ENCODE measurements at places on chromosomes 4 and X. TPM values are rescaled to one million over a fixed set of nuclear protein-coding genes. Genes with fewer than 3 reads are reported as not detected.

GRCh38 chr4:158193171-158193749 is 17.0 kb upstream of the TMEM144 start:
- peaks cover 2% of the 10 kb centered on the region for H3K27me3 ChIP-seq
- no peak overlapping the region for H3K4me3 ChIP-seq
- no peak overlapping the region for H3K27ac ChIP-seq
- no peak for DNase-seq
- no peaks in the 10 kb centered on the region for H3K36me3 ChIP-seq

DNA sequence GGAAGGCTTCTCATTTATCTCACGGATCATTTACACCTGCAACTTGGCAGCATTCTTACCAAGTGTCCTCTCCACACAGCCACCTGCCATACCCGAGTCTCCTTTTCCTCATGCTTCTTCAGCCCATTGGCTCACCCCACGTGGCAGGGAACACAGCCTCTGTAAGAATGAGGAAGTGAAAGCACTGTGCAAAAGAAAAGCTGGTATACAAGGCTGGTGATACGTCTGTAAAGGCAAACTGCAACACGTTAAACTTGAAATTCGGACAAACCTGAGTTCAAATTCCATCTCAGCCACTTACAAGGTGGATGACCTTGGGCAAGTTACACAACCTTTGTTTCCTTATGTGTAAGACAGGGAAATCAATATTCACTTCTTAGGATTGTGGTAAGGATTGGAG is 164.0 kb upstream of the RASGEF1B start:
- H3K36me3 ChIP-seq, result no peaks in the 10 kb centered on the region
- no peak for DNase-seq
- no peaks in the 10 kb centered on the region for H3K27me3 ChIP-seq
- H3K4me3 ChIP-seq, result no peak overlapping the region

DNA sequence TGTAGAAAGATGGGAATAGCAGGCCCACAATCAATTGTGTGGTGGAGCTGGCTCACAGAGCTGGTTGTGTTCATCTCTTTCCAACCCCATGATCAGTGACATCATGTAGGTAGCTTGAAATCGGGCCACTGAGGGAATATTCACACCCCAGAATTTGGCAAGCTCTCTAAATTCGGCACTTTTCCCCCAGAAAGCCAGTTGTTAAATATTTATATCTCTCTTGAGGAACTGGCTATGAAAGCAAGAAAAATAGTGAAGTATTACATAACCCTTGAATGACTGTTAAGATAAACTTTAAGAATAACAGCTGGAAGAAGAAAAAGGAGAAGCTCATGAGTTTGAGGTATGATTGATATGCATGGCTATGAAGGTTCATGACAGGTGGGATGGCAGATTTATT is 38.9 kb downstream of the GPRIN3 start:
- H3K27ac ChIP-seq, result no peak overlapping the region
- no peaks in the 10 kb centered on the region for H3K27me3 ChIP-seq
- DNase-seq, result no peak
- peaks cover 81% of the 10 kb centered on the region for H3K4me1 ChIP-seq
- no peak overlapping the region for H3K4me3 ChIP-seq

DNA sequence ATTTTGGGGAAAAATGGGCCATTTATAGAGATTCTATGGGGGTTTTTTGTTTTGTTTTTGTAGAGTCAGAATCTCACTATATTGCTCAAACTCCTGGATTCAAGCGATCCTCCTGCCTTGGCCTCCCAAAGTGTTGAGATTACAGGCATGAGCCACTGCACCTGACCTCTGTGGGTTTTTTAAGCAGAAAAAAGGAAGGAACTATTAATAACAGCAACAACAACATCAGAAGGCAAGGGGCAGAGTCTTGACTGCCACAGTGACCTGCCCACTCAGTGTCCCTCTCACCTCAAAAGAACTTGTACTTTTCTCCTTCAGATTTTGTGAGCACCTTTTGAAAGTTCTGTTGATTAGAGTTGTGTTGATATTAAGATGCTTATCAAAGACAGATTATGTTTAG is 48.1 kb downstream of the FNIP2 start:
- H3K27ac ChIP-seq, result no peak overlapping the region
- H3K36me3 ChIP-seq, result peaks cover 5% of the 10 kb centered on the region
- no peaks in the 10 kb centered on the region for H3K27me3 ChIP-seq
- DNase-seq, result no peak
- H3K4me1 ChIP-seq, result peaks cover 68% of the 10 kb centered on the region
- no peak overlapping the region for H3K4me3 ChIP-seq

DNA sequence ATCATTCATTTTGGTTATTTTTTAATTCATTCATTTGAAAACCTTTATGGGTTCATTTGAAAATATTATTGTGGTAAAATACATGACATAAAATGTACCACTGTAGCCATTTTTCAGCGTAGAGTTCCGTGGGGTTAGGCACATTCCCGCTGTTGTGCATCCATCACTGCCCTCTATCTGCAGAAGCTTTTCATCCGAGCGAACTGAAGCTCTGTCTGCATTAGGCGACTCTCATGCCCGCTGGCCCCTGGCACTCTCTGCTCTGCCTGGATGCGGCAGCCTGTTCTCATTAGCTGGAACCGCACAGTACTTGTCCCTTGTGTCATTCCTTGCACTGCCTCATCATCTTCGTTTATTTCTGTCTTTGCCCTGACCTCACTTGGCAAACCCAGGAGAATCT is 17.5 kb downstream of the CFAP99 start:
- DNase-seq, result no peak
- H3K36me3 ChIP-seq, result no peaks in the 10 kb centered on the region
- H3K4me1 ChIP-seq, result no peaks in the 10 kb centered on the region
- H3K4me3 ChIP-seq, result no peak overlapping the region
- no peak overlapping the region for H3K27ac ChIP-seq
- peaks cover 1% of the 10 kb centered on the region for H3K27me3 ChIP-seq

The SMPX gene
- not detected for total RNA-seq

GRCh38 chr4:83922402-83922801 is 386.5 kb downstream of the GPAT3 start:
- H3K4me3 ChIP-seq, result no peak overlapping the region
- no peaks in the 10 kb centered on the region for H3K4me1 ChIP-seq
- DNase-seq, result no peak
- no peaks in the 10 kb centered on the region for H3K36me3 ChIP-seq
- no peaks in the 10 kb centered on the region for H3K27me3 ChIP-seq

The DGKK gene
- total RNA-seq, result not detected

The ZNF827 gene
- total RNA-seq, result 51.1 TPM

- peaks cover 1% of the 10 kb centered on the region for H3K27me3 ChIP-seq
- peaks cover 14% of the 10 kb centered on the region for H3K4me1 ChIP-seq
- no peak for DNase-seq
- H3K27ac ChIP-seq, result no peak overlapping the region
- no peak overlapping the region for H3K4me3 ChIP-seq
- peaks cover 2% of the 10 kb centered on the region for H3K36me3 ChIP-seq
Measured at GRCh38 chr4:173218411-173219125, 50.0 kb downstream of the GALNT7 start.

The GATA1 gene
- total RNA-seq, result not detected

DNA sequence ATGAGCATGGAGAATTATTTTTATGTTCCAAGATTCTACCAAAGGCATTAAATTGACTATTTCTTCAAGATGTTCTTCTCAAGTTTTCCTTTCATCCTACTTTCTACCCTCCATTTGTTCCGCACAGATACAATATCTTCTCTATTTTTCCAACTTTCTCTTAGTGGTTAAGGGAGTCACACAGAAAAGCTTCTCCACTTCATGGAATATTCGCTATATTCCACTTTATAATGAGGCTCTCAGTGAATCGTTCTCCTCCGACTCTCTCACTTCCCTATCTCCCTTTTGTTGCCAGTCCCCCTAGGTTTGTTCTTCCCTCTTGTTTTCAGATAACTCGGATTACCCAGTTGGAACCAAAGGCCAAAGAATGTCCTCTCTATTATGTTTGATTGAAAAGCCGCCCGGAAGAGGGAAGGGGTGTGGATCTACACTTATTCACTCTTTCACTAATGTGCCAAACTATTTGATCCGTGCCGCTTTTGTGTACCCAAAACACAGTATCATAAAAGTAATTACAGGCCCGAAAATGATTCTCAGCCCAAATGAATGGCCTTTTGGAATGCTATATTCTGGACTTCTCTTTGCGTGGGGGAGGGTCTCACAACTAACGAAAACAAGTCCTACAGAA is 1.2 kb downstream of the SH3D19 start:
- H3K27me3 ChIP-seq, result peaks cover 54% of the 10 kb centered on the region
- H3K4me1 ChIP-seq, result peaks cover 6% of the 10 kb centered on the region
- no peak for DNase-seq
- peaks cover 2% of the 10 kb centered on the region for H3K36me3 ChIP-seq
- peak overlapping the region; percentile 1 for H3K4me3 ChIP-seq

The PRAF2 gene
- 14.9 TPM for total RNA-seq

- H3K27ac ChIP-seq, result no peak overlapping the region
- H3K4me1 ChIP-seq, result no peaks in the 10 kb centered on the region
- DNase-seq, result no peak
- H3K27me3 ChIP-seq, result no peaks in the 10 kb centered on the region
- H3K4me3 ChIP-seq, result no peak overlapping the region
Measured at GRCh38 chr4:55169352-55169961, 44.1 kb upstream of the KDR start.

The GPRASP2 gene
- 0.15 TPM for total RNA-seq

DNA sequence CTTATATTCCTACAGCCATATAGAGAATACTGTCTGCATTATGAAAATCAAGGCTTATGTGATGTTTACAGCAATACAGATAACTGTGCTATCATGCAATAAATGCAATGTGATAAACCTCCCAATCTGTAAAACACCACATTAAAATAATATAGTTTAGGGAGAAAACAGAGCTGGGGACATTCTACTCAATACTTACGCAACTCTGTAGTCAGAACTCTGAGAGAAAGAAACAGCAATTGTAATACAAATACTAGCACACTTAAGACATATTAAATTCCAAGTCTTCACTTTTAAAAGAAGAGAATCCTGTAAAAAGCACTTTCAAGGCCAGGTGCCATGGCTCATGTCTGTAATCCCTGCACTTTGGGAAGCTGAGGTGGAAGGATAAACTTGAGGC is 61.4 kb downstream of the ANKRD17 start:
- H3K4me3 ChIP-seq, result no peak overlapping the region
- H3K27me3 ChIP-seq, result no peaks in the 10 kb centered on the region
- no peak for DNase-seq
- H3K27ac ChIP-seq, result no peak overlapping the region
- peaks cover 29% of the 10 kb centered on the region for H3K4me1 ChIP-seq

- H3K36me3 ChIP-seq, result no peaks in the 10 kb centered on the region
- H3K27ac ChIP-seq, result no peak overlapping the region
- H3K4me3 ChIP-seq, result no peak overlapping the region
- no peaks in the 10 kb centered on the region for H3K27me3 ChIP-seq
- no peak for DNase-seq
- no peaks in the 10 kb centered on the region for H3K4me1 ChIP-seq
Measured at GRCh38 chrX:11239230-11239629, 54.0 kb upstream of the AMELX start.

The EMCN gene
- total RNA-seq, result not detected

Data from activated T-helper 1 cell treated with anti-CD3 and anti-CD28 coated beads, Interleukin-12 subunit alpha, Interleukin-12 subunit beta, Interleukin-2, Interleukin-4 antibody, amounts not matched to agents 30 ng/mL and 10 ng/mL and 1 ng/mL, durations not matched to agents 14 hours and 24 hours and 36 hours (primary cell).